ENCODE measurements at places on chromosomes 3 and 15.

DNA sequence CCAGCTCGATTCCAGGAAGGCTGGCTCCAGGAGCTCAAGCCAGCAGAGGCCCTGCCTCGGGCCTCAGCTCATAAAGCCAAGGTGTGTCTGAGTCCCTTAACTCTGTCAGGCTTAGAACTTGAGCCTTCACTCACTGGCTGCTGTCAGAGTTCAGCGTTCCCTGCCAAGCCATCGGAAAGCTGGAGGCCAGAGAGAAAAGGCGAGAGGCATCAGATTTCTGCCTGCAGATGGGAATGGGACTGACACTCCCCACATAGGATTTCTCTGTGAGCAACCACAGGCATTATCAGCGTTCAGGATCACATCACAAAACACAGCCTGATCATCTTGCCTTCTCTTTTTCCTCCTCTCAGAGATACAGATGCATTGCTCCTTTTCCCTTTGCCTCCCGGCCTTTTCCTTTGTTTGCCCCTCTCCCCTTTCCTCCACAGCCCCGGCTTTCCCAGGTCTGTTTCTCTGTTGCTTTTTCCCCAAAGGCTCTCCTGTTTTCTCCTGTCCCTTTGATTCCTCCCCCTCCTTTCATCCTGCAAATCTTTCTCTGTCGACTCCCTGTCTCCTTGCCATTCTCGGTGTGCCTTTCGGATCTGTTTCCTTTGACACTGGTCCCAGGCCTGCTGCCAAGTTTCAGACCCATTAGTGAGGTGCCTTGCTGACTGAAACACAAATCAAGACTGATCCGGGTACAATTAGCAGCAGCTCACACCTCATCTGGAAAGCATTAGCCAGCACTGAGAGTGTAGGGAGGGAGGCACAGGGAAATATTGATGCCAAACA lies 44.5 kb upstream of the BOC start:
- DNase-seq = peak; percentile 88

GRCh38 chr15:67520321-67521028 lies 456 bp upstream of the C15orf61 start:
- peak; percentile 88 for DNase-seq

DNA sequence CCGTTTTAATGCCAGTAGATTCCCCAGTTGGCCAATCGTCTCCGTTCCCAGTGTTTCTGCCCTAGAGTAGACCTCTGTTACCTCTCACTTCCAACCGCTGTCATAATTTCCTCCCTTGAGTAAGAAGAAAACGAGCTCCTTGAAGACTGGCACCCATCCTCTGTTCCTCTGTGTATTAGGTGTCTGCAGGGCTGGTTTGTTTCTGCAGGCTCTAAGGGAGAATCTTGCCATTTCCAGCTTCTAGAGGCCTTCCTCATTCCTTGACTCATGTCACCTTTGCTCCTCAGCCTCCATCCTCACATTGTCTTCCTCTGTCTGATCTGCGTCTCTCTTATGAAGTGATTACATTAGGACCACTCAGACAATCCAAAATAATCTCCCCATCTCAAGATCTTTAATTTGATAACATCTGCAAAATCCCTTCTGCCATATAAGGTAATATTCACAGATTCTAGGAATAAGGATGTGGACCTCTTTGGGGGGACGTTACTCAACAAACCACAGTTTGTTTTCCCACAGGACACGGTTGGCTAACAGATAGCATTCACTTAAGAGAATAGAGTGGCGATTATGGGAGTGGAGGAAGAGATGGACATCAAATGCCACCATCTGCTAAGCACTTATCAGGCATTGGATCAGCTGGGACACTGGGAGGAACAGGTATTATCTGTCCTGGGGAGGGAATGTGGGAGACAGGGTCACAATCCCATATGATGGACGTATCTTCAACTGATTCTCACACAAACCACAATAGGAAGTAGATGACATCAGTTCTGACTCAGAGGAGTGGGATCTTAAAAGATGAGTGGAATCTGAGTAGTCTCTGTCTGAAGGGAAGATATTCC lies 17.1 kb downstream of the ARHGAP31 start:
- DNase-seq = no peak

DNA sequence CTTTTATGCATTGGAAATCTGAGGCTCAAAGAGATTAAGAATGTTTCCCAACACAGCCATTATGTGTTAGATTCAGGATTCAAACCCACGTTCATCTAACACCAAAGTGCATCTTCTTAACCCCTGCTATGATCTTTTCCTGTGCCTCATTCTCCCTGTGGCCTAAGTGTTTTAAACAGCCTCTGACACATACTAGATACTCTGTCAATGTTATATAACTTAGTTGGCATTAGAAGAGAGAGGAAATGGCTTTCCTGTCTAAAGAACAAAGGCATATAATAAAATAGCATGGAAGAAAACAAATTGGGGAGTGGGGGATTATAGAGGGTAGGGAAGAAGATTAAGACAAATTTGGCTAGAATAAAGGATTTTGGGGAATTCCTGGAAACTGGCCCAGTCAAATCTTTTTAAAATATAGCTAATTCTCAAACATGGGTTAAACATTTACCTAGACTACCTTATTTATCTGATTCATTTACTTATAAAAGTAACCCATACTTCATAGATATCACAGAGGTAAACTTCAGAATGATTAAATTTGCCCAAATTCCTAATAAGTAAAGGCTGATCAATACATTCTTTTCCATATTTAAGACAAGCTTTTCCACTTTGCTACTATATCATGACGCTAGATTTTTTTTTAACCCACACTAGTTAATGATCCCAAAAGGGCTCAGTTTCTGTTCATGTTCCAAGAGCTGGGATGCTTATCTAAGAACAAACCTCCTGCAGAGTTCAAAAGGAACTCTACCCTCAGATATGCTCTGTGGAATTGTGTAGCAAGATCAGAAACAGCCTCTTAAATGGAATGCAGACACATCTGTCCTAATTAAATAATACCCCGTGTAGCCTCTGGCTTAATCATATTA lies 122.9 kb upstream of the PTPRG start:
- no peak for DNase-seq

DNA sequence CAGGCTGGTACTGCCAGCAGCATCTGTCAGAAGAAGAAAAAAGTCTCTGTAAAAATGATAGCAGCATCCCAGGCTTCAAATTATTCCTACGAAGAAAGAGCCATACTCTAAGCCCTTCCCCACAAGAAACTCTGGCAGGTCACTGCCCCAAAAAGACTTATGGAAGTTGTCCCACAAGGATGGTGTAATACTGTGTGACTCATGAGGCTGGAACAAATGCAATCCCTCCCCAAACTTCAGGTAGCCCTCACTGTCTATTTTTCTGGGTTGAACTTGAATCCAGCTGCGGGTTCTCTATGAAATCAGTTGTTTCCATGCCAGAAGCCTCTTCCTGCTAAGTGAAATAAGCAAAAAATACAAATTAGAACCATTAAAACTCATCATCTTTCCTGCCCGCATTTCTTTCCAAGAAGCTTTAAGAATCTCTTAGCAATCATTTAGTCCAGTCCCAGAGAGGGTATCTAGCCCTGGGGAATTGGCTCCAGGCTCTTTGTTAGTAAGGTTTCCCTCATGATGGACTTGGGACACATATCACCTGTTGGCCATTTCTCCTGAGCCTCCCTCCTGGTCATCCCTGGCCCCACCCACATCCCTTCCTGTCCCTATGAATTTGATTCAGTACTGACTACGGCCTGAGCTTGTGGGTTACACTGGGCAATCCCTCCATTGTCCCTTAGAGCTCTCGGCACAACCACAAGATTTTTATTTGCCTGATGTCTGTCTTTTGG lies 51.7 kb downstream of the FAM174B start:
- peak; percentile 68 for DNase-seq

All from lower leg skin (tissue), 4 donors.